Activated naive CD8-positive, alpha-beta T cell treated with anti-CD3 and anti-CD28 coated beads, Interleukin-2, amount 50 U/mL, for 24 hours (primary cell): ENCODE measurements at places on chromosomes 1 and 21.

DNA sequence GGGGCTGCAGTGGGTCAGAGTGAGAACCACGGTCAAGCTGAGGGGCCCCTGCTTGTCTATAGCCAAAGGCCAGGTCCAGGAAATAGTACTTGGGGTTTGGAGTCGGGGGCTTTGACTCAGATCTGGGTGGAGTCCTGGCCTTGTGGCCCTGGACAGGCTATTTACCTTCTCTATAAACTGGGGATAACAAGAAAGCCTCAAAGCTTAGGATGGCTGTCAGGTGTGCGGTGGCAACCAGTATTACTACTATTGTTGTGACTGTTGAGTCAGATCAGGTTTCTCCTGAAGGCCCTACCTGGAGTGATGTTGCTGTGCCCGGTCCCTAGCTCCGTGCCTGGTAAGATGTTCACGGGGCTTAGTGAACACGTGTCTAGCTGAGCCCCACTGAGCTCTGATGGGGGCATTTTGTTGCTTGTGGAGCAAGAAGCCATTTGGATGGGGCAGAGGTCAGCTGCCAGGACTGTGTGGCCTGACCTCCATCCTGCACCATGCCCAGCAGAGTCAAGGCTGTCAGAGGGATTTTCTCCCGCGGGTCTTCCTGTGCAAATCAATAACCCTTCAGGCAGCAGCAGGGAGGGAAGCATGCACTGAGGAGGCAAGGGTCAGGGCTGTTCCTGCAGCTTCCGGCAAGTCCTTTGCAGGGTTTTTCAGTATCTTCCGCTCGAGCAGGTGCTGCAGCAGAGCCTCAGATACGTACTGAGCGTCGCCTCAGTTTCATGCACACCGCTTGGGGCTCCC lies 170.3 kb downstream of the CAMTA1 start:
- DNase-seq: no peak

GRCh38 chr1:205947024-205947423 lies 3.8 kb upstream of the SLC26A9 start:
- no peak for DNase-seq

GRCh38 chr1:205339717-205340116 lies 17.0 kb downstream of the KLHDC8A start:
- DNase-seq: no peak

DNA sequence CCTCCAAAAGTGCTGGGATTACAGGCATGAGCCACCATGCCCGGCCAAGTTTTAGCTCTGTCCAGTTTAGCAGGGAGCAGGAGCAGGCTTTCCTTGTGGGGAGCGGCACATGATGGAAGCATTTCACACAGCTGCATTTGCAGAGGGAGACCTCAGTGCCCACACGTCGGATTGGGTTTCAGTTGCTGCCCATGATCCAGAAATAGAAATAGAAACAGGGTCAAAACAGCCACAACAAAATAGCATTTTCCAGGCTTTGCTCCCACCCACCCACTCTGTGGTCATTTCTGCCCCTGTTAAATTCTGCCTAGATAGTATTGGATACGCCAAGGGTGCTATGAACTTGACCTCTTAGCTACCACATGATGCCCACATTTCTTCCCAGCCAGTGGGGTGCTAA lies 128.4 kb downstream of the CNIH3 start:
- DNase-seq: no peak

- DNase-seq: no peak
These were observed 7.5 kb upstream of the FNDC5 start for GRCh38 chr1:32878183-32878582.

- no peak for DNase-seq
These were observed 189.7 kb downstream of the TOMM20 start for GRCh38 chr1:234938924-234939323.

- DNase-seq: no peak
These were observed 312.9 kb downstream of the GRIK1 start for GRCh38 chr21:29626801-29627470.

GRCh38 chr1:196459383-196459782 lies 148.9 kb downstream of the KCNT2 start:
- no peak for DNase-seq

- no peak for DNase-seq
These were observed 34.7 kb downstream of the THRAP3 start for GRCh38 chr1:36258960-36259344.

DNA sequence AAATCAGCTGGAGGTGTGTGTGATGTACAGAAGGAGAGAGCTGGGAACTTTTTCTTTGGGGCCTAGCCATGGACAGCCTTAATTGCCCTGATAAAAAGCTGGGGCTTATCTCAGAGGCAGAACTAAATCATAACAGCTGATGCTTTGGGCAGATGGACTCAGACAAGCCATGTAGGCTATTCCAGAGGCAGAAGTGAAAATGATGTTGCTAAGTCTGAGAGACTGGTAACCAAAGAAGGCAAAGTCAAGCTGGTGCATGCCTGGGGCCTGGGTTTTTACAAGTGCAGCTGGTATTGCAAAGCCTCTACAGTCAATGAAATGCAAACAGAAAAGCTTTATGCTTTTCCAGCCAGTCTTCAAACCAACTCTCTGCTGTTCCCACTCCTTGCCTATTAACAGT lies 39.0 kb upstream of the LMX1A start:
- no peak for DNase-seq

DNA sequence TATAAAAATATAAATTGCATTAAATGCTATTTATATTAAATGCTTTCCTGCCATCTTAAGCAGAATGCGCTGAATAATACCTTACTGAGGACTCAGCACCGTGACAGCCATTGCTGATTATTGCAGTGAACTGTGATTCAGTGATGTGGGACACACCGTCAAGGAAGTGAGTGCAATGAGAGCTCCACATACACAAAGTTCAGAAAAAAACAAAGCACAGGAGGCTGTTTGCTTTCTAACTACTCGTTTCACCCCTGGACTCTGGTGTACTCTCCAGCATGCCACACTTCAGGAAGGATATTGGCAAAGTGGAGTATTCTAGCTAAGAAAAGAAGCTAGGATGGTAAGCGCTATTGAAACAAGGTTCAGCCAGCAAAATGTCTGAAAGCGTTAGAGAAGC lies 57.4 kb upstream of the CXADR start:
- DNase-seq: no peak

DNA sequence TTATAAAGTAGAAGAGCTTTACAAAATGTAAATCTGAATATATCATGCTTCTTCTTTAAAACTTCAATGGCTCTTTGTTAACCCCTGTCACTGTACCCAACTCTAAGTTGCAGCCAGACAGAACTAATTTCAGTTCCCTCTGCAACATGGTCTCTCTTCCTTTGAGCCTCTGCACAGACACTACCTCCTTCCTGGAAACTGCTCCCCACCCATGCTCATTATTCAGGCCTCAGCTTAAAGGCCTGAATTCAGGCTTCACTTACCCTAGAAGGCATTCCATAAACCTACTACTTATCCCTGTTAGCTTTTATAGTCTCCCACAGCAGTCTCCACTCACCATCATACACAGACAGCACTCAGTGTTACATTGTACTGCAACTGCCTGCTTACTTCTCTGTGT lies 2.6 kb upstream of the EEIG2 start:
- DNase-seq: no peak

GRCh38 chr1:198436276-198436675 lies 104.2 kb downstream of the ATP6V1G3 start:
- no peak for DNase-seq

DNA sequence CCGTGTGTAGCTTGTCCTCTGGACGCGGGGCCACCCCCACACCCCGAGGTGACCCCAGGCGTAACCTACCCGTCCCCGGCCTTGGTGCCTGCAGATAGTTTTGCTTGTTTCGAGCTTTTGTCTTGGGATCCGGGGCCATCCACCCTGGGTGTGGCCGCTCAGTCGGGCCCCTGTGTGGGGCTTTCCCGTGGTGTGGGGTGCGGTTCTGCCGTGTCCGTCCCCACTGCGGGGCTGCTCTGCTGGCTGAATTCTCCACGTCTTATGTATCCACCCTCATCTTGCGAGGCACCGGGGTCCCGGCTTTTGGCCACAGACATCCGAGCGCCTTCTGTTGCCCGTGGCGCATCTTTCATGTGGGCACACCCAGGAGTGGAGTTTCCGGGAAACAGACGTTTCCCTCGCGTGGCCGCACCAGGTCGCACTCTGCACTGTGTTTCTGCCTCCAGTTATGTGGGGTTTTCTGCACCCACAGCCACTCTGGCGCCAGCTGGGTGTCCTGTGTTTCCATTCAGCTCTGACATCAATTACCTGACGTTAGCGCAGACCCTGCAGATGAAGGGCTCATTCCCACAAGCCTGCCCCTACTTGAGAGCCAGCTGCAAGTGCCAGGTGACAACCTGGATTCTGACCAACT lies 64.9 kb downstream of the PRKCZ start:
- no peak for DNase-seq

DNA sequence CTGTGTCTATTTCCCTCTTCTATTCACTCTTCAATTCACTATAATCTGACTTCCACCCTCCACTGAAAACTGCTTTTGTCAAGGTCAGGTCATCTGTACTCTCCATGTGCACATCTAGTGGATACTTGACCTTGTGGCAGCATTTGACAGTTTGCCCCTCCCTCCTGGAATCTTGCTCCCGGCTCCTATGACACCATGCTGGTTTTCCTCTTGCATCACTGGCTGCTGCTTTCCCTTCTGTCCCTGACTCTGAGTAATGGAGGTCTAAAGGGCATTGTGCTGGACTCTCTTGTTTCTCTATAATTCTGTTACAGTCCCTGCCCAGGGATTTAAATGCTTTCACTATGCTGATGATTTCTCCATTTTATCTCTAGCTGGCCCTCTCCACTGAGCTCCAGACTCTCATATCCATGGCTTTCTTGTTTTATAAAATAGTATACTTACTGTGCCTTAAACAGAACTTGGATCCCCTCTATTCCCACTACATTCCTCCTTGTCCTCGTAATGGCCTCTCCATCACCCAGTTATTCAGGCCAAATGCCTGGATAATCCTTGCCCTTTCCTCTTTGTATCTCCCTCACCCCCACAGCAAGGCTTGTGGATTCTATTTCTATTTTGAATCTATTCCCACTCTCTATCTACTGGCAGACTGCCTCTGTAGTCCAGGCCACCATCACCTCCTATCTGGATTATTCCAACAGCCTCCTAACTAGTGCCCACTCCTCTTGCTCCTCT lies 36.8 kb upstream of the PODN start:
- DNase-seq: no peak

- no peak for DNase-seq
These were observed 13.3 kb upstream of the TTC39A start for GRCh38 chr1:51343624-51344023.

DNA sequence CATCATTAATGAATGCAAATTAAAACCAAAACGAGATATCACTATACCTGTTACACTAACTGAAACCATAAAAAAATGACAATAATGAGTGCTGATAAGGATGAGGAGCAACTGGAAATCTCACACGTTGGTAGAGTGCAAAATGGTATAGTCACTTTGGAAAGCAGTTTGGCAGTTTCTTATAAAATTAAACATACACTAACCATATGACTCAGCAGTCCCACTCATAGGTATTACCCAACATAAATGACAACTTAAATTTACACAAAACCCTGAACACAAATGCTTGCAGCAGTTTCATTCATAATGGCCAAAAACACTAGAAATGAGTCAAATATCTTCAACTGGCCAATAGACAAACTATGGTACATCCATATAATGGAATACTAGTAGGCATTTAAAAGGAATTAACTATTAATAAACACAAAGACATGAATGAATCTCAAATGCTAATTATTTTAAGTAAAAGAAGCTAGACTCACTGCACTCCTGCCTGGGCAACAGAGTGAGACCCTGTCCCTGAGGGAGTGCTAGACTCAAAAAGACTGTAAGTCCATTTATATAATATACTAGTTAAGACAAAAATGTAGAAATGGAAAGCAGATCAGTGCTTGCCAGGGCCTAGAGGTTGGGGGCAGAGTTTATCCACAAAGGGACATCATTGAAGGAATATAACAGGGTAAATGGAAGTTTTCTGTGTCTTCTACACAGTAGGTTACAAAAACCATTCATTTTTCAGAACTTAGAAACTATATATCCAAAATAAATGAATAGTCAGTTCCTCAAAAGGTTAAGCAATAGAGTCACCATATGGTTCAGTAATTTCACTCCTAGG lies 77.4 kb downstream of the EIF4G3 start:
- DNase-seq: no peak

DNA sequence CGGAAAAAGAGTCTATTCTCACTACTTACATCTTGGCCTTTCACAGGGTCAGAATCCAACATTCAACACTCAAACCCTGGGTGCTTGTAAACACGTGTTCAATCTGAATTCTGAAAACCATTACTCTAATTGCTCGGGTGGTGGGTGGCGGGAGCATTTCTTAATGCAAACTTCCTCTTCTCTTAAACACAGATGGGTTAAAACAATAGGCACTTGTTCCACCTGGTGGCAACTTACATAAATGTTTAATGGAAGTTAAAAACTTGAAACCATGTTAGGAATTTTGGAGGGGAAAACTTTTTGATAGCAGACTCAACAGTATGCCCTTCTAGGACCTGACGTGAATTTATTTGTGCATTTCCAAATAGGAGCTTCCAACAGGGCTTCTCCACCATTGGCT lies 23.4 kb upstream of the TDRD10 start:
- DNase-seq: no peak

GRCh38 chr1:23667411-23667810 lies 24.2 kb upstream of the RPL11 start:
- DNase-seq: no peak

- DNase-seq: no peak
These were observed 171.7 kb downstream of the NEK7 start for GRCh38 chr1:198328458-198329032.

GRCh38 chr1:9654834-9655723 lies 3.5 kb downstream of the PIK3CD start:
- DNase-seq: peak; percentile 51

DNA sequence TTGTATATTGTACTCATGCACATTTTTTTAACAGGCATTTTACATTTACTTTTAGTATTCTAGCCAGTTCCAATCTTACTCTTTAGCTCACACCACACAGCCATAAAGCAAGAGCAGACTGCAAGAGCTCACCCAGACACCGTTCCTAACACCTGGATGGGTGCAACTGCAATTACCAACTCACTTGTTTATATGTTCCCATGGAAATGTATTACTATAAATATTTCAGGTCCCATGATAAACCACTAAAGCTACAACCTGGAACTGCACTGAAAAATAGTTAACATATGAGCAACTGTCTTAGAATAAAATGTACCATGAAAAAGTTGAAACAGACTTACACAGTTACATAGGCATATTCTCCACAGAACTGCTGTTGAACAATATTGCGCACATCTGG lies 30.8 kb downstream of the USP48 start:
- DNase-seq: no peak

DNA sequence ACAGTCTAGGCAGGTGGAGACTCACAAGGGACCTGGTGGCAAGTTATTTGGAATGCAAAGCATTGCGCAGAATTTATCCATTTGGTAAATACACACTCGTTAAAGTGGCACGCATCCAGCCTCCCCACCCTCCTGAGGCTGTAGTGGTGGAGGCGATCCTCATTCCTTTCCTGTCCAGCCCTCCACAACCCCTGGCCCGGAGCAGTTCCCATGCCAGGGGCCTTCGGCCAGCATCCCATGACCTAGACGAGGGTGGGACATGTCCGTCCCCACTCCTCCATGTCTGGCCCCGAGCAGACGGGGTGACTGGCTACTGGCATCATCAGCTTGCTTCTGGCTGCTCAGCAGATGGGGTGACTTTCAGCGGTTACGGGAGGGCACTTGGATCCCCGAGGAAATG lies 281.5 kb upstream of the VAMP3 start:
- DNase-seq: no peak
